ENCODE measurements at places on chromosomes 12 and 14.

DNA sequence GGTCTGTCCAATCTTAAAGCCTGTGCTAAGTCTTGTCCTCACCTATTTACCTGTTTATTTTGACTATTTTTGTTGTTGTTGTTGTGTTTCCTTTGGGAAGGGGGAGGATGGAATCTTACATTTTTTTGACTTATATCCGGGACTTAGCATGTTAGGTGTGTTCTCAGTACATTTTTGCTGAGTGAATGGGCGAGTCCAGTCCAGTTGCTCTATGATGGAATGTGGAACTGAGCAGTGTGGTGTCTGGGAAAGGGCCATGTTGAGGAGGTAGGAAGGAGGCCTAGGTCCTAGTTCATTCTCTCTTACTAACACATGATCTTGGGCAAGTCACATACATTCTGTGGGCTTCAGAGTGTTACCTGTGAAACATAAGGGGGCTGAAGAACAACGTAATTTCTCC, 80.9 kb upstream of the SLC38A2 start:
- no peak for DNase-seq

DNA sequence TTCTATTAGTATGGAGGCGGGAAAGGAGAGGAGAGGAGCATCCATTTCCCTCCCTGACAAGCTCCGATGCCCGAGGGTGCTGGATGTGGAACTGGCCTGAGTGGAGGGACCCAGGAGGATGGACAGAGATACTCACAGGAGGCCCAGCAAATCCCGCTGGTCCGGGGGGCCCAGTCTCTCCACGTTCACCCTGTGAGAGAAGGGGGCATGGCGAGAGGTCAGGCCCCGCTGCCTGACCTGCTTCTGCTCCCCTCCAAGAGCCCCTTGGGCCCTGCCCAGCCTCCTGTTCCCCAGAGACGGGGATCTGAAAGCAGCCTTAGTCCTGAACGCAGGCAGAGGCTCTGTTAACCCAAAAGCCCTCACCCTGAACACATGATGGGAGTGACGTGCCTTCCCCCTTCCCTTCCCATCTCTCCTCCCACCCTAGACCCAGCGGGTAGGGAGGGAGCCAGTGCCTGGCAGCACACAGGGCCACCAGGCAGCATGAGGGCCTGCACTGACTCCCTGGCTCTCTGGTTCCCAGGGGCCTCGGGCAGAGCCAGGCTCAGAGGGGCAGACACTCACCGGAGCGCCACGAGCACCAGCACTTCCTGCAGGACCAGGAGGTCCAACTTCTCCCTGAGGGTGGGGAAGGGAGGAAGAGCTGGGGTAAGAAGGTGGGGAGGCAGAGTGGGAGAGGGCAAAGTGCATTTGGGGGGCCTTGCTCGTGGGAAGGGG, 17.5 kb downstream of the TMEM106C start:
- no peak for DNase-seq

DNA sequence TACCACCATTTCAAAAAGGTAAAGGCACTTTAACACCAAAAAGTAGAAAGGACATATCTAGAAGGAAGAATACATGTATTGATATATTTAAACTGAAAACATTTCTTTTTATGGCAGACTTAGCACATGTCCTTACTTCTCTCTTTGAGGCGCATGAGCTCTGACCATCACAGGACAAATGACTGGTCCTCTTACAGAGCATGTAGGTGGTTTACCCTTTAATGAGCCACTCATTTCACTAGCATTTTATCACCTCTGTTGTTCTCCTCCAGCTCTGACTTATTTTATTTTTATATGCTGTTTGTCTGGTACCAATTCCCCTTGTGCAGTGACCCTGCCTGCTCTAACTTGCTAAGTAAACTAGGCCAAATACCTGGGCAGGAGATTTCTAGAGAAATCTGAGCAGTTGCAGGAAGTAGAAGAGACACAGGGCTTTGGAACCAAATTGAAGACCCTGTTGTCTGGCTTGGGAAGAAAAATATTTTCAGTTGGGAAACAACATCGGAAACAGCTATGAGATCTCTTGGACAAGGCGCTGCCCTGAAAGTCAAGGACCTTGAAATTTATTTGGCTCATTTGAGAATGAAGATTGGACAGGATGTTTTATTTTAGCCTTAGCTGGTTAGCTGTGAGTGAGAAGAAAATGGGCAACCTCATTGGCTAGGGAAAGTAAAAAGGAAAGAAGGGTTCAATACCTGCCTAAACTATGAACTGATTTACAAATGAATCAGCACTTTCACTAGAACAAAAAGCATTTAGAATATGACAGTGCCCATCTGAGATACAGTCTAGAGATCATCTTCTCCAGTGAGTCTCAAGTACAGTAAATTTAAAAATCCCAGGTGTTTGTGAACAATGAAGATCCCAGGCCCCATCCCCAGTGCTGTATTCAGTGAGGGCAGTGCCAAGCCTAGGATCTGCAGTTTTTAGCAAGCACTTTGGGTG, 374.4 kb downstream of the ZFP36L1 start:
- no peak for DNase-seq

- DNase-seq, result no peak
These were observed 20.5 kb downstream of the KITLG start for GRCh38 chr12:88559772-88560171.

- DNase-seq, result no peak
These were observed 125.9 kb downstream of the CALM1 start for GRCh38 chr14:90522571-90523191.

DNA sequence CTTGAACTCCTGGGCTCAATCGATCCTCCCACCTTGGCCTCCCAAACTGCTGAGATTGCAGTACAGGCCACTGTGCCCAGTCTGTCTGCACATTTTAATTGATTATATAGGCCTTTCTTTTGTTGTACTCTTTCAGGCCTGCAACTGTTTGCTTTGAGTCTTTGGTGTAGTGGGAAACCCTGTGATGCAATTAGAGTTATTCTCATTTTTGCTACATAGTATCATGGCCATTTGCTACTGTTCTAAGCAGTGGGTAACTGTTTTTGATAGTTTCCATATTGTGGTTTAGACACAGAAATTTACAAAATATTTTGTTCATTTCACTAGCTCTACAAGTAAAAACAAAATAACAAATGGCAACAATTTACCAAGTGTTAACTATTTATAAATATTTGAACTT, 6.3 kb upstream of the TUBA1B start:
- DNase-seq, result no peak

- no peak for DNase-seq
These were observed 23.1 kb downstream of the EXD2 start for GRCh38 chr14:69214393-69214792.

DNA sequence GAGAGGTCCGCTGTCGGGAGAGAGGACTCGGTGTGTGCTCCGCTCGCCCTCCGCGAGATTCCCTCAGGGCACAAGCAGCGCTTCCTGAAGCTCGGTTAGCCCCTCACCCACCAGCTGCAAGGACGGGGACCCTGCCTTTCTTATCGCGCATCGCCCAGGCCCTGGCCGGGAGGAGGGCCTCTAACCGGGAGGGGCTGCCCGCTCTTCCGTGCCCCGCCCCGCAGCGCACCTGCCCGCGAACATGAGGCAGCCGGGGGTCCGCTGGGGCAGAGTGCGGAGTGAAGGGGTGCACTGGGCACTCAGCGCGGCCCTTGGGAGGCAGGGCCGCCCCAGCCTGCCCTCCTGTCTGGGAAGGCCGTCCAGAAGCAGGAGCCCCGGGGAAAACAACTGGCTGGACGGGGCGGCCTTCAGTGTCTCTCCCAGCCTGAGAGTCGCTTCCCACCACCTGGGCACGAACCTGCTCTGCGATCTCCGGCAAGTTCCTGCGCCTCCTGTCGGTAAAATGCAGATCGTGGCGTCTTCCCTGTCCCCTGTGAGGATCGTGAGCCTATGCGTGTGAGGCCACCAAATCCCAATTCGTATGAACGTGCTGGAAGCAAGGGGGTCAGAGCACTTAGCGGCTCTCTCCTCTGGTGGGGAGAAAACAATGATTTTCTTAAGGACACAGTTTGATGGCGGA, 28.0 kb upstream of the ADIPOR2 start:
- no peak for DNase-seq

- DNase-seq, result no peak
These were observed 24.3 kb downstream of the UBR7 start for GRCh38 chr14:93231129-93231979.

DNA sequence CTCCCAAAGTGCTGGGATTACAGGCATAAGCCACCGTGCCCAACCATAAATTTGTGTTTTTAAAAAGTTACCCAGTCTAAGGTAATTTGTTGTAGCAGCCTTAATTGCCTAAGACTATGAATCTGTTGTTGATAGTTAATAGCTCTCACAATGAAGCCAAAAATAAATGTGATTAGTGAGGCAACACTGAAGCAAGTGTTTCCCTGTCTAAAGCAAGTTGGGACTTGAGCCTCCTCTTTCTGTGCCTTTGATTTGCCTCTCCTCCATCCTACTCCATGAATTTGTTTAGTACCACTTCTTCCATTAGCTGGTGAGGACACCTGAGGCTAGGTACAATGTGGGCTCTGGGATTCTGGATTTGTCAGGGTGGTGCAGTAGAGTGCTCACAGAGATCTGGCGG, 36.8 kb downstream of the DAAM1 start:
- DNase-seq, result no peak

DNA sequence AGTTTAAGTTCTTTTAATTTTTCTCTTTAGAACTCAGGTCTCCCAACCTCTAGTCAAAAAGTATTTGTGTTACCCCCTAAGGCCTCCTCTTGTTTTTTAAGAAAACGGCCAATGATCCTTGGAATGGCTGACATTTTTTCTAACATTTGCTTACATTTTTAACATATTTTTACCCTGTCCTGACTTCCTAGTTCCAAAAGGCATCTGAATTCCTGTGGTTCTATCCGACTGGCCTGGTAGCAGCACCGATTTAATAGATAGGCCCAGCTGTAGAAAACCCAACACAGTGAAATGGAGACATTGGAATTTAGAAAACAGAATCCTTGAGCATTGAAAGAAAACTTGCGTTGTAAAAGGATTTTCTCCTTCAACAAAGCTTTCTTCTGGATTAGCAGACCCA, 134.7 kb upstream of the GSC start:
- no peak for DNase-seq

- no peak for DNase-seq
These were observed 4.6 kb downstream of the MARCHF9 start for GRCh38 chr12:57759360-57759980.

- DNase-seq, result no peak
These were observed 17.6 kb downstream of the CCDC88C start for GRCh38 chr14:91399868-91400640.

Measured in stromal cell of bone marrow (primary cell).